ENCODE measurements at places on chromosomes 4 and X. TPM values are rescaled to one million over a fixed set of nuclear protein-coding genes. Genes with fewer than 3 reads are reported as not detected.

Gene F8A1
- 10.2 TPM for total RNA-seq

Gene PDGFC
- 6.9 TPM for total RNA-seq

Gene PRKG2
- total RNA-seq, result 1.7 TPM

Gene HS6ST2
- not detected for total RNA-seq

Gene GPR82
- total RNA-seq, result under 0.01 TPM

Gene SSX3
- not detected for total RNA-seq

Gene UNC5C
- not detected for total RNA-seq

Gene VCX3A
- total RNA-seq, result not detected

Gene TRO
- total RNA-seq, result 0.73 TPM

Gene GRPR
- total RNA-seq, result 0.21 TPM

Gene INTU
- 0.10 TPM for total RNA-seq

Gene SSX2
- not detected for total RNA-seq

Gene TAF7L
- total RNA-seq, result not detected

Gene VMA21
- total RNA-seq, result 27.9 TPM

Gene SLC30A9
- 29.5 TPM for total RNA-seq

Gene PHEX
- 1.9 TPM for total RNA-seq

Gene RTL9
- not detected for total RNA-seq

Gene TMPRSS11F
- not detected for total RNA-seq

Gene ACOX3
- 5.1 TPM for total RNA-seq

Gene NUP62CL
- total RNA-seq, result 2.3 TPM

Gene RWDD4
- 9.3 TPM for total RNA-seq

Gene ETDA
- total RNA-seq, result not detected

Gene ITIH6
- not detected for total RNA-seq

All from mononuclear cell (primary cell).